ENCODE measurements at places on chromosomes 1 and 21.

- DNase-seq: no peak
Observed at GRCh38 chr1:68798071-68798470, 301.2 kb upstream of the DEPDC1 start.

DNA sequence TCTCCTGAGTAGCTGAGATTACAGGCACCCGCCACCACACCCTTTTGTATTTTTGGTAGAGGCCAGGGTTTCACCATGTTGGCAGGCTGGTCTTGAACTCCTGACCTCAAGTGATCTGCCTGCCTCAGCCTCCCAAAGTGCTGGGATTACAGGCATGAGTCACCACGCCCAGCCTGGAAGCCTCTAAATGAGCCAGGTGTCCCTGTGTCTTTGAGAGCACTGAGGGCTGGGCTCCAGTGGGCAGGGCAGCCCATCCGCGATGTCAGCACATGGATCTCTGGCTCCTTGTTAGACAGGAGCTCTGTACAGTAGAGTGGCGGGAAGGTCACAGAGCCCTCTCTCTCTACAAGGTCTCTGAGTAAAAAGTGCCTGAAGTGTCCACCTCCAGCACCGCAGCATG lies 124.3 kb downstream of the PGBD5 start:
- no peak for DNase-seq

GRCh38 chr1:32611859-32612188 lies 38.5 kb downstream of the ZBTB8OS start:
- no peak for DNase-seq

DNA sequence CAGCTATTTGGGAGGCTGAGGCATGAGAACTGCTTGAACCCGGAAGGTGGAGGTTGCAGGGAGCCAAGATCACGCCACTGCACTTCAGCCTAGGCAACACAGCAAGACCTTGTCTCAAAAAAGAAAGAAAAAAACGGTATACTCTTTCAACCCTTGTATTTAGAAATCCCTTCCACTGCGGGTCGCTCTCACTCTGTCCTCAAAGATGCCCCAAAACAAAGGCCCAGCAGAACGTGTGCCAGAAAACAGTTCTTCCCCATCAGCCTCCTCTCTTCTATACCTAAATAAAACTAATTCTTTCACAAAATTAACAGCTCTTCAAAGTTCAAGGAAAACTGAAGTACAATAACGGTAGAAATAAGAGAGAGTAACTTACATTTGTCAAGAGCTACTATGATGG lies 13.2 kb downstream of the SETD4 start:
- no peak for DNase-seq

DNA sequence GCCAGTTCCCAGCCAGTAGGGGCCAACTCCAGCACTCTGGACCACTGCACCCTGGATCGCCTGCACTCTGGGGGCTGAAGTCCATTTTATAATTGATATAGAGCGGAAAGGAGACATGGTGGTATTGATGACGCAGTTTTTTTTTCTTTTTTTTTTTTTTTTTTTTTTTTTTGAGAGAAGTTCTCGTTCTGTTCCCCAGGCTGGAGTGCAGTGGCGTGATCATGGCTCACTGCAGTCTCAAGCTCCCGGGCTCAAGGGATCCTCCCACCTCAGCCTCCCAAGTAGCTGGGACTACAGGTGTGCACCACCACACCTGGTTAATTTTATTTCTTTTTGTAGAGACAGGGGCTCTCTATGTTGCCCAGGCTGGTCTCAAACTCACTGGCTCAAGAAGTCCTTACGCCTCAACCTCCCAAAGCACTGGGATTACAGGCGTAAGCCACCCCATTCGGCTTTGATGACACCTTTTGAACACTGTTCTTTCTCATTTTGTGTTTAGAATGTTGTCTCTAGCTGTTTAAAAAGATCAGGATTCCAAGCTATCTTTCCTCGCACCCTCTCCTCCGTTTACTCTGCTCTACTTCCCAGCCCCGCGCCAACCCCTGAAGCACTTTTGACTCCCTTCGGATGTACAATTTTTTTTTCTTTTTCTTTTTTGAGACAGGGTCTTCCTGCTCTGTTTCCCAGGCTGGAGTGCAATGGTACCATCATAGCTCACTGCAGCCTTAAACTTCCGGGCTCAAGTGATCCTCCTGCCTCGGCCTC lies 960 bp downstream of the MX2 start:
- DNase-seq: peak; percentile 20

DNA sequence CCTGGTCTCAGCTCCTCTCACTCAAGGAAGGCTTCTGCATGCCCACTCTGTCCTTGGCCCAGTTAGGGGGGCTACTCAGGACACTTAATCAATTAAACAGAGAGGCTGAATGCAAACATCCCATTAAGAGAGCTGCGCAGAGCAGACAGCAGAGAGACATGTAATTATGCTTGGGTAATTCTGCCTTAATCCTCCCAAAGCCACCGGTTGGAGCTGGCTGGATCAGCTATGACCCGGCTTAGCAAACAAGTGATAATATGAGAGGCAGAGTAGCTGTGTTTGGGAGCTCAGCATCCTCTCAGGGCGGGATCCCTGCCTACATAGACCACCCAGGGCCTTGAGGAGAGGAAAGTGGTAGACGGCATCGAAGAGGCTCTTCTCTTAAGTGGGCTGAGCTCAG lies 183.2 kb downstream of the GRIK3 start:
- no peak for DNase-seq

DNA sequence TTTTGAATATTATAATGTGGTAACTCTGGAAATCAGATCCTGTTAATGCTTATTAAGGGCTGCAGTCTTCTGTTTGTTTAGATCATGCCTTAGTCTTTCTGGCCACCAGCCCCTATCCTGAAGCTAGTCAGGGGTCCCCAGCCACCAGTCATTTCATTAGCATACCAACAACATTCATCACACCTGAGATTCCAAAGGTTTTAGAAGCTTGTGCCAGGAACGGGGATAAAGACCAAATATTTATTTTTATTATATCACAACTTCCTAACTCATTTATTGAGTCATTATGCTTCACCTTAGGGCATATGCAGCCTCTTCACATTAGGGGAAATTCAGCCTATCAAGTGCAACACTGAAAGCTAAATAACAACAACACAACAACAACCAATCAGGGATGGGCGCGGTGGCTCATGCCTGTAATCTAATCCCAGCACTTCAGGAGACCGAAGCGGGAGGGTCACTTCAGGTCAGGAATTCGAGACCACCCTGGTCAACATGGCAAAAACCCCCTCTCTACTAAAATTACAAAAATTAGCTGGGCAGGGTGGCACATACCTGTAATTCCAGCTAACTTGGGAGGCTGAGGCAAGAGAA lies 2.9 kb upstream of the PSEN2 start:
- DNase-seq: no peak

DNA sequence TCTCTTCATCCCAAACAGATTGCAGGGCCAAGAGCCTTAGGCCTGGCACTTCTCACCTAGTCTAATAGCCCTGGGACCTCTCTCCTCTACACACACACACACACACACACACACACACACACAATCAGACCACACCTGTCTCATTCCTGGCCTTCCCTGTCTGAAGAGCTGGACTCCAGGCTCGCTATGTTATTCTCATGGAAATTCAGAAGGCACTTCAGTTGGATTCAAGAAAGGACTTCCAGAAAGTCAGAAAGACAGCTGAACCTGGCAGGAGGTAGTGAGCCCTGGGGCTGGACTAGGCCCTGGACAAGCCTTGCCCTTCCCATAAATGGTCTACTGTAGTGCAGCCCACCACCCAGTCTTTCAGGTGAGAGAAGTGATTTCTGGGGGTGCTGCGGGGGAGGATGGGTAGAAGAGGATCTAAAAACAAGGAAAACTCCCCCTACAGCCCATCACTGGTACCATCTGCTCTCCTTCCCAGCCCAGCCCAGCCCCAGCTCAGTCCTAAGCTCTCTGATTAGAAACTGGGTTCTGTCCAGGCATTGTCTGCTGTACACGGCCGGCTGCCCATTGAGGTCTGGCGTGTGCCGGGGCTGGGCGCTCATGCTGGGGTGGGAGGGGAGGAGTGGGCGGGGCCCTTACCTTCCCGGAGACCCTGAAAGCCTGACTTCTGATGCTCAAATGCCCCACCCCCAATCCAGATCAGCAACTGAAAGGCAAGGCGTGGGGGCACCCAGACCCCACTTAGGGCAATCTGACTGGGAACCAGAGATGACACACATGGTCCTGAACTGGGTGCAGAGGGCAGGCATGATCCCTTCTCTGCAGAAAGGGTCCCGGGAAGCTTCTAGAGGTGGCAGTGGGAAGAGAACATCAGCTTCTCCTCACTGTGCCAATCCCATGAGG lies 2.5 kb downstream of the KIF21B start:
- peak; percentile 56 for DNase-seq

GRCh38 chr1:68314151-68314780 lies 81.9 kb upstream of the WLS start:
- DNase-seq: no peak

DNA sequence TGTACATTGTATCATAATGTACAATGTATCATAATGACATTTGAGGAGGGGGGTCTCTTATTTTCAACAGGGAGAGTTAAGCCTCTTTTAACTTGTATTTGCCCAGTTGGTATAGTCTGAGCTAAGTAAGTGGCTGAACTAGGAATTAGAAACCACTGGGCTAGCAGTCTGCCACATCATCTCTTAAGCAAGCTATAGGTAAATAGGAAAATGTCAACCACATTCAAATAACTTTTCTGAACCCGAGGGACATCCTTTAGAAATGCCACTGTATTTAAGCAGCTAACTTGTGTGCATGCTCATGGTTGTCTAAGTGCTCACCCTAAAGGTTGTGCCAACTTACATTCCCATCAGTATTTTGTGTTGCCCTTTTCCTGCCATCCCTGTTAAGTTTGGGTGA lies 35.5 kb upstream of the ASB17 start:
- DNase-seq: no peak

- DNase-seq: no peak
Observed at GRCh38 chr1:167714098-167714438, 7.7 kb upstream of the MPZL1 start.

- DNase-seq: no peak
Observed at GRCh38 chr1:119374208-119374874, 5.8 kb downstream of the HAO2 start.

- DNase-seq: no peak
Observed at GRCh38 chr1:118902299-118902698, 85.8 kb downstream of the TBX15 start.

DNA sequence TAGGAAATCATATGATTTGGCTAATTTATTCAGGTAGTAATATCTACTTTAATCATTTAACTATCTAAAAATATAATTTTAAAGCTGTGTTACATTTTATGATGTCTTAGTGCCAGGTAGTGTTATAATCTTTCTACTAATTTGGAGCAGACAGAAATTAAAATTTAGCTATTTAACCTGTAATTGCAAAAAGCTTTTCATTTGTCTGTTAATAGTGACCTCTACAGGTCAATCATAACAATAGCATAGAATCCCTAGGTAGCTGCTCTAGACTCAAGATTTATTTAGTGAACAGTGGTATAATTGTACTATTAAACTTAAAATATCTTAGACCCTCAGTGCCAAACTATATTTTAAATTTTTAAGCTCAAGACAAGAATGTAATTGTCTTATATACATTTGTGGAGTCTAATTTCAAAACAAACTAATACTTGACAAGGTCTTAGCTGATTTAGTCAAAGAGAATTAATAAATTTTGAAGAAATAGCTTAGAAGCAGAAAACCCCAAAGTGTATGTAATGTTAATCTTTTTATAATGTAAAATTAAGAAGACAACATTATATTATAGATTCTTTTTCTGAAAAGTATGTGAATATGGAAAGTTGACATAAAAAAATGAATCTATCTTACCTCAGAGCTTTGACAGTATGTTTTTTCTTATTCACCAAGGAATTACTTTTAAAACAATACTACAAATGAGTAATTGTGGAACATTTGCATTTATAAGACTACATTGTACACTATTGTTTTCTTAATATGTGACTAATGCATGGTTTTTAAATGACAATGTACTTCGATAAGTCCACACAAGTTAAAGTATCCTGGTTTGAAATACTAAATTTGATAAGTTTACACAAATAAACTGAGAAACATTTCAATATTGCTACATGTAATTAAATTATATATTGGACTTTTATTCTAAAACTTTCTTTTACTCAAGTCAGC lies 64.1 kb upstream of the RNPC3 start:
- DNase-seq: no peak

- DNase-seq: peak; percentile 37
Observed at GRCh38 chr1:76901158-76901767, 34.0 kb downstream of the ST6GALNAC5 start.

- DNase-seq: no peak
Observed at GRCh38 chr1:40986328-40986783, 6.9 kb downstream of the CTPS1 start.

DNA sequence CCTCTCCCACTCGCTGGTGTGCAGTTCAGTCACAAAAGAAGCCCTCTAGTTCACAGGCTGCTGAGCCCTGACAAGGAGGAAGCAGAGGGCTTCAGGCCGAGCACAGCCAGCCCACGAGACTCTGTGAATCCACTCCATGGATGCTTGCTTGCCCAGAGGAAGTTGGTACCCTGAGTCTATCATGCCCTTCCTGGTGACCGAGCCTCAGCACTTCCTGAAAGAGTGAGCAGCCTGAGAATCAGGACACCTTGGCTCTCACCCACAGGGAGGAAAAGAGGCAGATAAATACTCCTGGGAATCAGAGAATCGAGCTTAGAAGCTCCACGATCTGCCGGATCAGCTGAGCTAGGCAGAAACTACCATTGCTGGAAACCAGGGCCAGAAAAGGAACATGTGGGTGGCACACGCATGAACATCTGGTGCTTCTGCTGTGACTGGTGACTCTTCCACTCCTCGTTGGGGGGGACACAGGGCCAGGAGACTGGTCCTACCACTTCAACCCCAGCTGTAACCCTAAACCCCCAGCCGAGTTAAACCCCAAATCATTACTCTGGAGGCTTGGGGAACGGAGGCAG lies 376.3 kb upstream of the CAMK1G start:
- DNase-seq: no peak

- DNase-seq: no peak
Observed at GRCh38 chr1:229086686-229087085, 184.2 kb upstream of the RAB4A start.

GRCh38 chr21:45747233-45747766 lies 103.8 kb downstream of the PCBP3 start:
- no peak for DNase-seq

- DNase-seq: no peak
Observed at GRCh38 chr1:233566886-233567285, 47.0 kb upstream of the KCNK1 start.

DNA sequence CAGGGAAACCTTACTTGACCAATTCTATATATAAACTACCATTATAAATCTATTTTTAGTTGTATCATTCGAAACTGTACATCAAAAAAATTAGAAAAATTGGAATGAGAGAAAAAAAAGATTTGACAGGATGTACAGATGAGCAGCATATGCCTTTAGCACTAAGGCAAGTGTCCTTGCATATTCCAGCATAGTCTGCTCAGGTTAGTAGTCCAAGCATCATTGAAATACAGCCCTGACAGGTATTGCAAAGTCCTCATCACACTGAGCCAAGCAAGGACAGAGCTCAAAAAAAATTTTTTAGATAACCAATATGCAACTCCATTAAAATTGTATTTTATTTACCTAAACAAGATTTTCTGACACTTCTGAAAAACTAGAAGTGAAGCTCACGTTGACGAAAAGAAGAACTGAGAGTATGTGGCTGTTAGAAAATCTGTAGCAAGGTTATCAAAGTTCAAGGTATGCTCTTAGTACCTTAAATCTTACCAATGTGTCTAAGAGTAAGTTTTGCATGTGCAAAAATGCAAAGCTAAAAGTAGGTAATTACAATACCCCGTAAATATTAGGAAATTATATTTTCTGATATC lies 465.6 kb upstream of the ADGRL4 start:
- DNase-seq: no peak

- no peak for DNase-seq
Observed at GRCh38 chr21:38968887-38969543, 163.3 kb downstream of the ETS2 start.

- DNase-seq: no peak
Observed at GRCh38 chr1:33378976-33379375, 51.9 kb downstream of the PHC2 start.

GRCh38 chr1:186960861-186961260 lies 132.1 kb downstream of the PLA2G4A start:
- DNase-seq: no peak
